ENCODE measurements at places on chromosomes 7 and 10.

- no peak for DNase-seq
Measured at GRCh38 chr7:83956104-83956503, 238.5 kb downstream of the SEMA3A start.

DNA sequence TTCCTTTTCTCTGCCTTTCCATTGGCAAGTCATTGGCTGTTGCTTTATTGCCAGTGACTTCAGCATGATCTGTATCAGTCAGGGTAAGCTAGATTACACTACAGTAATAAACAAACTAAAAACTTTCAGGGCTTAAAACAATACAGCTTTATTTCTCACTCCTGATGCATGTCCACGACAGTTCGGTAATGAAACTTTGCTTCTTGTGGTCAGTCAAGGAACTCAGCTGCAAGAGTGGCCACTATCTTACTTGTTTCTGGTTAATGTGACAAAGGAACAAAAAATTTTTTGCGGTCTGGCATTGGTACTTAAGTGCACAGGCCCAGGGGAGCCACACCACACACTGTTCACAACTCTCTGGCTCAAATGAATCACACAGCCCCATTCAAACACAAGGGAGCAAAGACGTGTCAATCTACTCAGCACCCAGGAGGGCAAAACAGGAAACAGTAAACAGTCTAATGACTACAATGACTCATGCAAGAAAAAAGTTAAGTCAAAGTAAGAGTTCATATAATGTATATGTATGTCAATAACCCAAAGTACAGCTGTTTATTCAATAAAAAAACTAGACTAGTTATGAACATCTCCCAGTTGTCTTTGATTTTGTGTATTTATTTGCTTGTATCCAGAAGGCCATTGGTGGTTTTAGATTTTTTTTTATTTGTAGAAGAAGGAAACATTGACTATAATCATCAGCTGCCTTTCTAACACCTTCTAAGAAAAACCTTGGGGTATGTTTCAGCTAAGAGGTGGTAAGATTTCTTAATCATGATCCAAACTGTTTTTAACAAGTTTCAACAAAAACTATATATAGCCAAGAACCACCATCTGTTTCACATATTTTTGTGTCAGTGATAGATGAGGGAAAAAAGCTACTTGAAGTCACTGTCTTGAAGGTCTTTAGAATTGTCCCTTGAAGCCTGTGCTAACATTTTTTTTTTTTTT is 134.4 kb upstream of the FAM3C start:
- peak; percentile 15 for DNase-seq

- no peak for DNase-seq
Measured at GRCh38 chr10:24006741-24007140, 202.2 kb upstream of the KIAA1217 start.

GRCh38 chr10:73785721-73786511 is 510 bp downstream of the ZSWIM8 start:
- no peak for DNase-seq

GRCh38 chr7:24946467-24946866 is 33.5 kb downstream of the OSBPL3 start:
- DNase-seq: no peak

Measured in stimulated activated CD8-positive, alpha-beta memory T cell treated with anti-CD3 and anti-CD28 coated beads, Interleukin-2, amount 100 ng/mL, for 1 hour (primary cell).